ENCODE measurements at places on chromosomes 3 and 15. TPM values are rescaled to one million over a fixed set of nuclear protein-coding genes. Genes with fewer than 3 reads are reported as not detected.

- peaks cover 21% of the 10 kb centered on the region for H3K27me3 ChIP-seq
- no peaks in the 10 kb centered on the region for H3K36me3 ChIP-seq
- peaks cover 6% of the 10 kb centered on the region for H3K4me1 ChIP-seq
Observed at GRCh38 chr15:100958326-100959065, 39.3 kb downstream of the LRRK1 start.

DNA sequence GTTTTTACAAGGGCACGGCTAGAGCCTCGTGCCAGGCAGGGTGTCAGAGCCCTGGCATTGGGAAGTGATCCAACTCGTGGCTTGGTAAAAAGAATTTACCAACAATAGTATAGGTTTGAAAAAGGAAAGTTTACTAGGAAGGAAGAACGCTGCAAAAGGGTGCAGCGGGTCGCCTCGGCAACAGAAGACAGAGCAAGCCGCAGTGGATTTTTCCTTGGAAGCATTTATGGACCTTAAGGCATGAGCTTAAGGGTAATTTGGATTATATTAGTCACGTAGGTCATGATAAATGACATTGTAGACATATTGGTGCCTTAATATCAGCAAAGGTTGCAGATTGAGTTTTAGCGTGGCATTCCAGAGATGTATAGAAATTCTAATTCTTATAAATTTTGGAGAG is 163.4 kb upstream of the PPP2R3A start:
- H3K36me3 ChIP-seq = no peaks in the 10 kb centered on the region
- H3K27ac ChIP-seq = no peak overlapping the region
- H3K4me3 ChIP-seq = no peak overlapping the region
- DNase-seq = no peak
- peaks cover 27% of the 10 kb centered on the region for H3K27me3 ChIP-seq

GRCh38 chr3:125045194-125045593 is 10.6 kb downstream of the HEG1 start:
- peaks cover 19% of the 10 kb centered on the region for H3K27me3 ChIP-seq
- no peak overlapping the region for H3K27ac ChIP-seq
- DNase-seq = no peak
- no peaks in the 10 kb centered on the region for H3K36me3 ChIP-seq
- H3K4me3 ChIP-seq = no peak overlapping the region

- no peak overlapping the region for H3K4me3 ChIP-seq
- no peaks in the 10 kb centered on the region for H3K27me3 ChIP-seq
- no peak for DNase-seq
- H3K36me3 ChIP-seq = peaks cover 3% of the 10 kb centered on the region
Observed at GRCh38 chr3:147191795-147192385, 214.5 kb downstream of the ZIC4 start.

DNA sequence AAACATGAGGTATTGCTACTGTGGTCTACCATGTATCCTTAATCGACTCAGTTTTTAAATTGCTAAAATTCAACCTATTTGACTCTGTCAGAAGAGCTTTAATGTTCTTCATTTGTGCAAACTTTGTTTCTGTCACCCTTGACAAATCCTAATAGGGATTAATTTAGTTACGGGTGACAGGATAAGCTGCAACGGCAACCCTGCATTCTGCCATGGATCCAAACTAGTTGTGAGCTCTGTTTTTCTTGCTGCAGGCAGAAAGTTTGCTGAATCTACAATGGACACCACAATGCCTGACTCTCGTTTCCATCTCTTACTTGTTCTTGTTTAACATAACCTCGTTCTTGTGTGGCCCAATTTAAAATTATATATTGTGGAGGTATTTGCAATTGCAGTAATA is 352.3 kb downstream of the ROBO2 start:
- H3K27ac ChIP-seq = no peak overlapping the region
- H3K27me3 ChIP-seq = no peaks in the 10 kb centered on the region
- no peak overlapping the region for H3K4me3 ChIP-seq
- no peaks in the 10 kb centered on the region for H3K4me1 ChIP-seq

DNA sequence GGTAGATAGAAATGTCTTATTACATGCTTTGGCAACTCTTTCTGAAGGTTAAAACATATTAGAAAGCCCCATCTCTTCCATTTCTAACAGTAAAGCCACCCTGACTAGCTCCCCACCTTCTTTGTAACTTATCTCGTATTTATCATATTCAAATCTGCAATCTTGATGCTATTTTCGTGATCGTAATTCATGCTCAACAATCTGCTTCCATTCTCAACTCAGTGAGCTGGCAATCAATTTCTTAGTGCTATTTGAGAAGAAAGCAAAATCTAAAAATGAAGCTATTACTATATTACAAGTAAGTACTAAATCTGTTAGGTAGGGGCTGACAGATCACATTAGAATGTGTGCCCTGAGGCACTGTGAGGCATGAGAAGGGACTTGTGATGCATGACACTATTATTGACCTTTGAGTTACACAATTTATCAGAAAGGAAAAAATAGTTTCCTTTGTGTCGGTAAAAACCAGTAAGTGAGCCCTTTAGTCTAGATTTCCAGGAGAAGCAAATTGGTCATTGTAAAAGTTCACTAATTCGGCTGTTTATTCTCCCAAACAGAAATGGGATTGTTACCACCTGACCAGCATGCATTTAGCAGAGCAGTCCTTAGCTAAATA is 379.7 kb upstream of the CNTN6 start:
- no peak overlapping the region for H3K27ac ChIP-seq
- H3K27me3 ChIP-seq = peaks cover 16% of the 10 kb centered on the region
- no peaks in the 10 kb centered on the region for H3K36me3 ChIP-seq
- peaks cover 8% of the 10 kb centered on the region for H3K4me1 ChIP-seq

DNA sequence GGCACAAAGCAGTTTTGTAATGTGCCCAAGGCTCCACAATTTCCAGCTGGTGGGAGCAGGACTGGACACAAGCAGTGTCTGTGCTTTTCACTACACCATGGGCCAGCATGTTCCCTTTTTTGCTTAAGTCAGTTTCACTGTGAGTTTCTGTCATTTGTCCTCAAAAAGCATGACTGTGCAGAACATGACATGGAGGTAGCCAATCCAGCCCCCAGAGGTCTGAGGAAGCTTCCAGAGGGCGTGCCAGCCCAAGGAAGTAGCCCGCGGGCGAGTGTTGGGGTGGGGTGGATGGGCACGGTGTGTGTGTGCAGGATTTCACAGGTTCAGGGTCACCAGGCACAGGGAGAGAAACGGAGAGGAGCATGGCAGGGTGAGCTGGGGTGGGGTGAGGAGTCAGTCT is 8.0 kb upstream of the EEFSEC start:
- no peaks in the 10 kb centered on the region for H3K4me1 ChIP-seq
- no peaks in the 10 kb centered on the region for H3K36me3 ChIP-seq
- no peak for DNase-seq
- peak overlapping the region; percentile 87 for H3K27ac ChIP-seq

DNA sequence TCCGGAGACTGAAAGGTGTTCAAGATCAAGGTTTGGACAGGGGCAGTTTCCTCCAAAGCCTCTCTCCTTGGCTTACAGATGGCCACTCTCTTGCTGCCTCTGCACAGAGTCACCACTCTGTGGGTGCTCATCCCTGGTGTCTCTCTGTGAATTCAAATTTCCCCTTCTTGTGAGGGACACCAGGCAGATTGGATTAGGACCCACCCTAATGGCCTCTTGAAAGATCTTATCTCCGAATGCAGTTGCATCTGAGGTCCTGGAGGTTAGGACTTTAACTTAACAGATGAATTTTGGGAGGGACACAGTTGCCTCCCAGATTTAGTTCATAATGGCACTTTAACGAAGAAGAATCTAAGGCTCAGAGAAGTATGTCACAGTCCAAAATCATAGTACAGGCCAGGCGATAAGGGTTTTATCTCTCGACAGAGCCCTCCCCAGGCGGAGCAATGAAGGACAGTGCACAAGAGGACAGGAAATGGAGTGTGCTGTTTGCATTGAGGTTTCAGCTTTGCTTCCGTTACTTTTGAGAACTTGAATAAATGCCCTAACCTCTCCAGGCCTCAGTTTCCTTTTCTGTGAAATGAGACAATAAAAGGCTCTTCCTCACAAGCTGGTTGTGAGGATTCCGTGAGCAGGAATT is 38.9 kb upstream of the KIF23 start:
- DNase-seq = no peak
- H3K27me3 ChIP-seq = no peaks in the 10 kb centered on the region
- no peaks in the 10 kb centered on the region for H3K36me3 ChIP-seq
- no peak overlapping the region for H3K27ac ChIP-seq
- peaks cover 22% of the 10 kb centered on the region for H3K4me1 ChIP-seq

DNA sequence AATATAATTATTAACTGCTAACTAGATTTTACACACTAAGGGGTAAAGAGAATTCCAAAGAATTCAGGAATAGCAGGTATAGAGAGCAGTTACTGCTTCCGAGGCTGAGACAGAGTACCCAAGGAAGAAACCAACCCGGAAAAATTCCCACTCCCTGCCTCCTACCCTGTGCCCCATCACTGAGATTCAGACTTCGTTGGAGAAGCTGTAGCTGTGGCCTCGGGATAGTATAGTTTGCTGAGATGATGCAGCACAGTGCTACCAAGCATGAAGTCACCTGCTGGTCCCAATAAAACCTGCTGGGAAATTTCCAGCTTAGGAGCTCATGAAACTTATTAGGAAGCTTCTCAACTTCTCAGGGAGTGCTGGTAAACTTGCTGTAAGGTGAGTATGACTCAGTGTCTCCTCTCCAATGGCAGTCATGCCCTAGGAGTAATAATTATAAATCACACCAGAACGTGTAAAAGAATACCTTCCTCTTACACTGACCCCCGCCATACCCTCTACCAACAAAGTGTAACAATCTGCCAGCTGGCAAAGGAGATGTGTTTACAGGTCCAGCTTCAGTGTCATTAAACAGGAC is 215.2 kb upstream of the ROBO2 start:
- no peaks in the 10 kb centered on the region for H3K27me3 ChIP-seq
- no peak for DNase-seq
- peaks cover 24% of the 10 kb centered on the region for H3K4me1 ChIP-seq
- no peak overlapping the region for H3K4me3 ChIP-seq
- no peak overlapping the region for H3K27ac ChIP-seq

GRCh38 chr3:38038447-38038911 is 529 bp upstream of the DLEC1 start:
- H3K4me3 ChIP-seq = peak overlapping the region; percentile 82
- peaks cover 23% of the 10 kb centered on the region for H3K4me1 ChIP-seq
- H3K36me3 ChIP-seq = peaks cover 5% of the 10 kb centered on the region
- peaks cover 35% of the 10 kb centered on the region for H3K27me3 ChIP-seq

DNA sequence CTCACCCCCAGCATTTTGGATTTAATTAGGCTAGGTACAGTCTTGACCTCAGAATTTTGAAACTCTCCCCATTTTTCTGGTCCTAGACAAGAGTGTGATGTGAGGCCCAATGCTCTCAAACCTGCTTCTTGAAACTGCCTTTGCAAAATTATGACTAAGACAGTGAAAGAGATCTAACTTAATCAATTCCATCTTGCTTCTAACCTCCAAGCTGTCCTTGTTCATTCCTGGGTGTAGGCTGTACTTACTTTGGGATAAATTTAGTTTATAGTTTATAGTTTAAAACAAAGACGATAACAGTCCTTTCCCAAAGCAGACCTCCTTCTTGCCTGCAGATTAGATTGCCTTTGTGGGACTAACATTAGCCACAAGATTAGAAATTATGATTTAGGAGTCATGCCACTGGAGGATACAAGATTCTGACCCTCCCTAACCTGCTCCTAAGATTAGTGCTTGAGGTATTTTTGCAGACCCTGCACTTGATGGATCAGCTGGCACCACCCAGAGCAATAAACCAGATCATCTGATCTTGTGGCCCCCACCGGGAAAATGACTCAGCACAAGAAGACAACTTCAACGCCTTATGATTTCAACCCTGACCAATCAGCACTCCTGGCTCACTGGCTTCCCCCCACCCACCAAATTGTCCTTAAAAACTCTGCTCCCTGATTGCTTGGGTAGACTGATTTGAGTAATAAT is 59.6 kb downstream of the CD200R1L start:
- no peaks in the 10 kb centered on the region for H3K36me3 ChIP-seq
- H3K27ac ChIP-seq = no peak overlapping the region
- no peaks in the 10 kb centered on the region for H3K27me3 ChIP-seq
- no peak overlapping the region for H3K4me3 ChIP-seq

GRCh38 chr3:143831208-143831607 is 17.1 kb downstream of the SLC9A9 start:
- no peak overlapping the region for H3K4me3 ChIP-seq
- peaks cover 3% of the 10 kb centered on the region for H3K4me1 ChIP-seq
- no peak for DNase-seq
- H3K27me3 ChIP-seq = no peaks in the 10 kb centered on the region
- H3K27ac ChIP-seq = no peak overlapping the region

DNA sequence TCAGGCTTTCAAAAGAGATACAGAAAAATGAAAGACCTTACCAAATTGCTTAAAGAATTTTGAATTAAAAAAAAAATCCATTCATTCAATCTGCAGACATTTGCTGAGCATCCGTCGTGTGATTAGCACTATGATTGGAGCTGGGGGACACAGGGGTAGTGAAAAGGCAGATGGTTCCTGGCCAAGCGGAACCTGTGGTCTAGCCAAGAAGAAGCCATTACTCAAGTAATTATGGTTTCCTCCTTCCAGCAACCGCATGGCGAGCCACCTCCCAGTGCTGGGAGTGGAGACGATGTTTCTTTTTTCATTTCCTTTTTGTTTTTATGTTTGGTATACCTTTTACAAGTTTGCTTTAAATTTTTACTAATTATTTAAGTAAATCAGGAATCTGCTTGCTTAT is 140.2 kb downstream of the CACNA2D3 start:
- no peaks in the 10 kb centered on the region for H3K36me3 ChIP-seq
- H3K4me3 ChIP-seq = no peak overlapping the region
- peaks cover under 1% of the 10 kb centered on the region for H3K4me1 ChIP-seq
- H3K27ac ChIP-seq = no peak overlapping the region

DNA sequence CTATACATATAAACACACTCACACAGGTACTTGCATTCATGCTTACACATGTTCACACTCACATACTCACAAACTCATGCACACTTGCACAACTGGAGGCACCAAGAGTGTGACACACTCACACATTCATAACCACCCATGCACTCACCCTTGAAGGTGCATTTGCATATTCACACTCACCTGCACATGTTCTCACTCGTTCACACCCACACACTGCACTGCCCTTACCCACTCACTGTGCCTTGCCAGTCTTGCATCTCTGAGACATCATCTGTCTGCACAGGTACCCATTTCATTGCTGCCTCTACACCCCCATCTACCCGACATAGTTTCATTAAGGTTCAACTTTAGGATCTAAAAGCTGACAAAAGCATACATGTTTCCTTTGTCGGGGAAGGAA is 95.8 kb downstream of the OSBPL10 start:
- H3K4me1 ChIP-seq = peaks cover 11% of the 10 kb centered on the region
- no peak for DNase-seq
- H3K4me3 ChIP-seq = no peak overlapping the region
- H3K27ac ChIP-seq = no peak overlapping the region

GRCh38 chr3:52986938-52987337 is 58.9 kb downstream of the SFMBT1 start:
- H3K36me3 ChIP-seq = no peaks in the 10 kb centered on the region
- no peak overlapping the region for H3K4me3 ChIP-seq
- H3K4me1 ChIP-seq = peaks cover 10% of the 10 kb centered on the region
- H3K27me3 ChIP-seq = no peaks in the 10 kb centered on the region

Gene PAK6
- total RNA-seq = 7.8 TPM

Gene CCR8
- total RNA-seq = 1.2 TPM

Gene IQCF5
- not detected for total RNA-seq

Gene GFM1
- 44.5 TPM for total RNA-seq

Gene PLAAT1
- total RNA-seq = 2.6 TPM

Gene PLA2G4D
- not detected for total RNA-seq

Gene EPHB3
- 65.0 TPM for total RNA-seq

Data from type B pancreatic cell (in vitro differentiated cells).